Amygdala (tissue), 56 donors: ENCODE measurements at places on chromosomes 2 and 18.

DNA sequence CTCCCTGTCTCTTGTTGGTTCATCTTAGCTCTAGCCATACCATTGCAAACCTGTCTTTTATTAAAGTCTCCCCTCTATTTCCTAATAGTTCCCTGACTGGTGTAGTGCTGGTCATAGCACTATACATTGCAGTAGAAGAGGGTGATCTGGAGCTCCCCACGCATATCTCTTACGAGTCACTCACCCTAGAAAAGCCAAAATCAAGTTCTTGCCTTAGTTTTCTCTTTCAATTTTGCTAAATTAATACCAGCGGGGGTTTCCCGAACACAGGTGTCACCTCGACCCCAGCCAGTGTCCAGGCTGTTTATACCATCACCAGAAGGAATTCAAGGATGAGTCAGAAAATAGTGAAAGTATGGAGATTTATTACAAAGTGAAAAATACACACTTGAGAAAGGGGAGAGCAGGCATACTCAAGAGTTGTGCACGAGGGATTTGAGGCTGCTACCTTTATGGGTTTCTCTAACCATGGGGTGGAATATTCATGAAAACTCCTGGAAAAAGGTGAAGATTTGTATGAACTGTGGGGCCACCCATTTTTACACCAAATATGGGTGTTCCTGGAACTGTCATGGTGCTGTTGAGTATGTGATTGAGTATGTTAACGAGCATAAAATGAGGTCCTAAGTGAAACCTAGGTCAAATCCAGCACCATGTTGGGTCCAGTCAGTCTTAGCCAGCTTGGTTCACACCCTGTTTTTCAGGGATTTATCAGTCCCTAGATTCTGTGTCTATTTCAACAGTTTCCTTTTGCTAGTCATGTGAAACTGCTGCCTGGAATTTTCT is 20.2 kb downstream of the PROKR1 start:
- DNase-seq = no peak

- no peak for DNase-seq
Observed at GRCh38 chr2:28981016-28981441, at the start of gene TOGARAM2. Gene TOGARAM2, plus strand, starts transcription at chr2:28981298. Its CDS starts 13,537 bp downstream, at chr2:28994835.

DNA sequence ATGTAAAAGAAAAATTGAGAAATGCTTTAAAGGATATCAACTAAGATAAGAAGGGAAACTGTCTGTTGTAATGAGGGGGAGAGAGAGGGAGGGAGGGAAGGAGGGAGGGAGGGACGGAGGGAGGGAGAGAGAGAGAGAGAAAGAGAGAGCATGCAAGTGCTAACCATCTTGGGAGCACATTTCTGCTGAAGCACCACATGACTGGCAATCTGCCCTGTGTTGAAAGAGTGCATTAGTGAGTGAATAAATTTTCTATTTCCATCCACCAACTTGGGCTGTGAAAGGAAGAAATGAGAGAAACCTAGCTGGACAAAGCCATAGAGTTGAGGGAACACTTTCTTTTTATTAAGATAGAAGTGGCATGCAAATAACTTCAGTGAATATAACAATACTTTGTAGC is 110.7 kb downstream of the TMX3 start:
- no peak for DNase-seq

- no peak for DNase-seq
Observed at GRCh38 chr2:168378960-168379669, 77.0 kb upstream of the CERS6 start.
